Stimulated activated CD8-positive, alpha-beta memory T cell treated with anti-CD3 and anti-CD28 coated beads, Interleukin-2, amount 100 ng/mL, for 1 hour (primary cell): ENCODE measurements at places on chromosomes 7 and 10.

DNA sequence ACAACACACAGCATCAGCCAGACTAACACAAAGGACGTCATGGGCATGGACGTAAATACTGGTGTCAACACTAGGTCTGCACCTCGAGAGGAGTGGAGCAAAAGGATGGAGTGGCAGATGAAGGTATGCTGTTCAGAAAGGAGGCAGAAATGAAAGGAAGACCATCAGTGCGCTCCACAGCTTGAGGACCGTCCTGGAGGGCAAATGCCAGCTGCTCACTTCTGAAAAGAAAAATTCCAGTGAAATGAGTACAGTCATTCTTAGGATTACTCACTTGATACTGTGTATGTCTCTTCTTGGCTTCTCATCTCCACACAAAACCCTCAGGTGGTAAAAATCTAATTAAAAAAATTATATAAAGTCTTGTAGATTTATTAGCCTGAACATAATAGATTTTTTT lies 44.8 kb downstream of the EGFR start:
- no peak for DNase-seq

DNA sequence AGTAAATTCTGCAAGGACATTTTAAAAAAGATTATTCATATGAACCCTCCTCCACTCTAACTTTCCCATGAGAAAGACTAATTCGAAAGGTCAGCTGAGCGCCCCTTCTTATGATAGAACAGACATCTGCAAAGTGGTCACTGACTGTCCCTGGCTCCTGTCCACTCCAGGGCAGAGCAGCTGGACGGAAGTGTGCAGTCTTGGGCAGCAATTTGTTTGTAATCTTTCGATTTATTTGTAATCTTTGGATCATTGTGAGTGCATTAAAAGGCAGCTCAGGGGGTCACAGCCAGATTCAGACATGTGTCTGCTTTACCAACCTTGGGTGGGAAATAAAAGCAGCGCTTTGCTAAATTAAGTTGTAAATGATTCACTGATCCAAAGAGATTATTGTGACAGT lies 158.8 kb upstream of the ADARB2 start:
- DNase-seq: no peak

GRCh38 chr10:124213471-124213870 lies 120.1 kb upstream of the CHST15 start:
- DNase-seq: no peak

- no peak for DNase-seq
Observed at GRCh38 chr10:43961523-43962345, 313.1 kb upstream of the ZNF32 start.

GRCh38 chr10:21488957-21489446 lies 36.5 kb downstream of the SKIDA1 start:
- no peak for DNase-seq

DNA sequence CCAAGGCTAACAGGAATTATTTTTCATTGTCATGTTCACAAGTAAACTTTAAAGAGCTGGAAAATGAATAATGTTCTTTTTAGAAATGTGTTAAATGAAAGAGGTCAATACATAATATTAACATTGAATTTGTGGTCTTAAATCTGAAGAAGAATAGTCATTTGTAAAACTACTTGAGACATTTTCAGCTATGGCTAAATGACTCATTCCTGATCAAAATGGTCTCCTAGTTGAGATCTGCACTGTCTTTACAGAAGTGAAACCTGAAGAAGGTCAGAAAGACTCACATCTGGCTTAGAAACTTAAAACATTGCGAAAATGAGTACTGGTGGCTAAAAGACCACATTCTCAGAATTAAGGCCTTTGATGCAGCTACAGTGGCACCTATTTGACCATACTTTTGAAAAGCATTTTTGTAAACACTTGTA lies 5.9 kb downstream of the PIK3CG start:
- no peak for DNase-seq

GRCh38 chr10:86580521-86580891 lies 58.9 kb upstream of the WAPL start:
- DNase-seq: no peak

DNA sequence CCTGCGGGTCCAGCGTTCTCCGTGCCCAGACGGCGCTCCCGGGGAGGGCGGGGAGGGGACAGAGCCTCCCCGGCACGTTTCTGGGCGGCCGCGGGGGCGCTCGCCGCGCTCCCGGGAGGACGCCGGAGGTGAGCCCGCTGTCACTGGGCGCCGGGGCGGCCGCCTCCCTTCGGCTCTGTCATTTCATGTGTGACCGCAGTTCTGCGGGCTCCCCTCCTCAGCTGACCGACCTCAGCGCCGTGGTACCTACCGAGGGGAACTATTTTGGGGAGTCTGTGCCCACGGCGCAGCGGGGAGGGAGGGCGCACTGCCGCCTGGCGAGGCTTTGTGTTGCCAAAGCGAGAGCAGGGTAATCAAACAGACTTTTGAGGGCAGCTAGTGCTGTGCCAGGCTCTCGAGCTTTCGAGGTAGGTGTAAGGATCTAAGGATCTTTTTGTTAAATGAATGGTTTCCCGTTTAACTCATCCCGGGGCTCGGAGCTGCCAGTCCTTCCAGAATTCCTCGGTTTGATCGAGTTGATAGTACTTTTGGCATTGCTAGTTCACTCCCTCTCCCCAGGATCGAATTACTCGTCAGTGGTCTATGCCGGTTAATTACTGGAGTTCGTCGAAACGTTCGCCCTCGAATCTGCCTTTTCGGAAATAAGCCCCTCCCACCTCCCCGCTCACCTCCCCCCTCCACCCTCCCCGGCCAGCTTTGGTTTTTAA lies 1.9 kb downstream of the ARID5B start:
- no peak for DNase-seq

DNA sequence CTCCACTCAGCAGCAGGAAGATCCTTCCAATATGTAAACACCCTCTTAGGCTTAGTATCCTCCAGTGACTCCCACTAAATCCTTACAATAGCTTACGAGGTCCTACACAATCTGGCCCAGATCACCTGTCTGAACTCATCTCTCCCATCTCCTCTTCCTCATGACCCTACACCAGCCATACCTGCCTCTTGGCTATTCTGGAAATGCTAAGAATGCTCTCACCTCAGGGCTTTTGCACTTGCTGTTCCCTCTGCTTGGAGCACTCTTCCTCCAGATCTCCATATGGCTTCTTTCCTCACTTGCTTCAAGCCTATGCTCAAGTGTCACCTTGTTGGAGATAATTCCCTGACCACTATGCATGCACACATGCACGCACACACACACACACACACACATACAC lies 50.8 kb upstream of the FRMD4A start:
- no peak for DNase-seq

GRCh38 chr7:154881026-154881425 lies 121.9 kb downstream of the PAXIP1 start:
- no peak for DNase-seq

- no peak for DNase-seq
Observed at GRCh38 chr7:154777908-154778307, 225.0 kb downstream of the PAXIP1 start.

DNA sequence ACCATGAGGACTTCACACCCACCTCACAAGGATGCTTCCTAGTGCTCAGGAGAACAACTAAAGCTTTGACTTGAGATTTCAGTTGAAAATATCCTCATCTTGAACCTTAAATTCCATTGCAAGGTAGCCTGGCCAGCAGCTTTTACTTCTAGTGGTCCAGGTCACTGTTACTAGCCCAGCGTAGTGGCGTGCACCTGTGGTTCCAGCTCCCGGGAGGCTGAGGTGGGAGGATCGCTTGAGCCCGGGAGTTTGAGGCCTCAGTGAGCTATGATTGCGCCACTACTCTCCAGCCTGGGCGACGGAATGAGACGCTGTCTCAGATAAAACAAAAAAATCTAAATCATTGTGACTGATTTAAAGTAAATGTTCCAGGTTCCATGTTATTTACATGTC lies 28.3 kb upstream of the PRKAR1B start:
- no peak for DNase-seq

DNA sequence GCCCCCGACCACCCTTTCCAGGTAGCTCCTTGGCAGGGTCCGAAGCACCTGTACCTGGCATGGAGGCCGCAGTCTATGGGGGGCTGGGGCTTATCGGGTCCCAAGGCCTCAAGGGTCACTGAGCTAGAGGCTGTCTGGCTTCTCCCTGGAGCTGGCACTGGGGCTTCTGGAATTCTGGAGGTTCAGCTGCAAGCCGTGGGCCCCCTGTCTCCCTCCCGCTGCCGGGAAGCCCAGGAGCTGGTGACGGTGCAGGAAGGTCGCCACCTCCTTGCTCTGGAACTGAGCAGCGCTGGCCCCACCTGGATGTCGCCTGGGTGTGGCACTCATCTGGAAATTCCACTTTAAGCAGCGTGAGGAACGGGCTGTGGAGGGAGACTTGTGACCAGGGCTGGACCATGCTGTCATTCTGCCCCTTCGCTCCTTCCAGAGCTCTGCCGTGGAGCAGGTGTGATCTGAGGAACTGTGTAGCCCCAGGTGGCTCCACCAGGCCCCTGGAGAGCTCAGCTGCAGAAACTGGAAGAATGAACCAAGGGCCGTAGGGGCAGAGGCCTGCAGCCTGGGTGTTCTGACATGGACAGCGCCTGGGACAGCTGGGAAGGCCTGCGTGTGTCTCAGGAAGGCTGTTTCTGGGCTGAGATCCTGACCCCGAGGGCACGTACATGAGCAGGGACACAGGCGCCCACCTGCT lies 129.7 kb upstream of the PPP2R2D start:
- no peak for DNase-seq

- DNase-seq: no peak
Observed at GRCh38 chr10:131318291-131318690, 6.8 kb upstream of the TCERG1L start.

DNA sequence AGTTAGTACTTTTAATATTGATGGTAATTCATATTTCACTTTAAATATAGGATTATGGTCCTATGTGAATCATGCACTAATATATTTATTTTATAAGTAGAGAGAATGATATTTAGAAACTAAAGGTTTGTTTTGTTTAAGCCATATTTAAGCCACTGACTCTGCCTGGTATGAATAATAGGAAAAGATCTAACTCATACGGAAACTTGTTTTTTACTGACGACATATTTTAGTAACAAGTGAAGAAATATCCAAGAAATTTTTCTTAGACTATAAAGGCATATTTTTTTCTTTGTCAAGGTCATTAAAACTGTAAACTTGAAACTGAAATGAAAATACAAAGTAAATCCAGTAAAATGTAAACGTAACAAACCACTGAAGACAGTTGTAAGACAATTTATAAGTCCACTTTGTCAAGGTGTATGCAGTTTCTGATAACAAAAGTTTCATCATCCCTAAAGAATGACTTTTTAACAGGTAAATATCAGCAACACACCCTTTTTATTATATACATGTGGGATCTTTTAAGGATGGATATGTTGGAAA lies 147.1 kb downstream of the PHF14 start:
- DNase-seq: no peak

DNA sequence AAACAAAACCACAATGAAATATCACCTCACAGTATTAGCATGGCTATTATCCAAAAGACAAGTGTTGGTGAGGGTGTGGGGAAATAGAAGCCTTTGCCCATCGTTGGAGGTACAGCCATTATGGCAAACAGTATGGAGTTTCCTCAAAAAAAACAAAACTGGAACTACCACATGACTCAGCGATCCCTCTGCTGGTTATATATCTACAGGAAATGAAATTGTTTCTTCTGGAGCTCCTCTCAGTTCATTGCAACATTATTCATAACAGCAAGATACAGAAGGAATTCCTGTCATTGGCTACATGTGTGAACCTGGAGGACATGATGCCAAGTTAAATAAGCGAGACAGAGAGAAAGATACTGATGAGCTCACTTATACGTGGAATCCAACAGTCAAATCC lies 2.4 kb upstream of the UBE3C start:
- no peak for DNase-seq

DNA sequence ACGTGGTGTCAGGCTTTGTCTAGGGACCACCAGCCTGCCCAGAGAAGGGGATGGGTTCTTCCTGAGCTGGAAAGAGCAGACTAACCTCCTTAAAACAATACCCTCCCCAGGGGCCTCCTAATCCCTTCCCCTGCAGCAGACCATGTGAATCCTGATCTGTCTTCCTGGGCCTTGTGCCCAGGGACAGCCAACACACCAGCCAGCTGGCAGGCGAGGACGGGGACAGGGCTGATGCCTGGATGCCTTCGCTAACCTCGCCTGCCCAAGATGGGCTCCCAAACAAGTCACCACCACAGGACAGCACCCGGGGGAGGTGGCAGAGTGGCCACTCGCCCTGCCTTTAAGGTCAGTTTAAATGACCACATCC lies 17.6 kb downstream of the PODXL start:
- DNase-seq: no peak

GRCh38 chr10:101444058-101444898 lies 90.3 kb downstream of the BTRC start:
- DNase-seq: no peak

- DNase-seq: no peak
Observed at GRCh38 chr7:123580406-123581161, 21.0 kb upstream of the ASB15 start.

DNA sequence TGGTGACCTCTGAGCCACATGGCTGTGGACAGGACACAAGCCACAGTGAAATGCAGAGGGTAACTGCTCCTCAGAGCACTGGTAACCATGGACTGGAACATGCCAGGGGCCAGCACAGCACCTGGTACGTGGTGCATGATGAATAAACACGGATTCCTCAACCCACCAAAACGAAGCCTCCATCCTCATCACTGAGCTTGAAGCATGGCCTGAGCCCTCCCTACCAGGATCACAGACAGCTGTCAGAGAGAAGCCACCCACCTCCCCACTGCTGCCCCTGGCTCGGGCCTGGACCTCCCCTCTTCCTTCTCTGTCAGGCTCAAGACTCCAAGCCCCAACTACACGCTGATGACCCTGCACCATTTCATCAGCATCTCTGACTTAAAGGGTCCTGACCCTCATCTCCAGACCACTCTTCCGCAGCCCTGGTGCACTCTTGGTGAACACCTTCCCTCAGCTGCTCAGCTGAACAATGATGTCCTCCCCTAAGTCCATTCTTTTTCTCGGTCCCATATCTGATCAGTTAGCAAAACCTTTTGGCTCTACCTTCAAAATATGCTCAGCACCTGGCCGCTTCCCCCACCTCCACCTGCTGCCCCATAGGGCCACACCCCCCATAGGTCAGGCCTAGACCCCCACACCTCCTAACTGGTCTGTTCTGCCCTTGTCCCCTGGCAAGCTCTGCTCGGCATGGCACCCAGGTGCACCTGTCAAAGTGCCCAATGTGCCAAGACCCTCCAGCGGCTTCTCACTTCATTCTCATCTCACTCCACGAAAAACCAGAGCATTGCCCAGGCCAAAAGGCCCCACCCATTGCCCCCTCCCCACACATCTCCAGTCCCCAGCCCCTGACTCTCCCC lies 141.1 kb downstream of the MAPK8 start:
- no peak for DNase-seq
